ENCODE measurements at places on chromosomes 12 and 14.

- no peak for DNase-seq
These were observed 29.5 kb downstream of the CCDC198 start for GRCh38 chr14:57464008-57464730.

DNA sequence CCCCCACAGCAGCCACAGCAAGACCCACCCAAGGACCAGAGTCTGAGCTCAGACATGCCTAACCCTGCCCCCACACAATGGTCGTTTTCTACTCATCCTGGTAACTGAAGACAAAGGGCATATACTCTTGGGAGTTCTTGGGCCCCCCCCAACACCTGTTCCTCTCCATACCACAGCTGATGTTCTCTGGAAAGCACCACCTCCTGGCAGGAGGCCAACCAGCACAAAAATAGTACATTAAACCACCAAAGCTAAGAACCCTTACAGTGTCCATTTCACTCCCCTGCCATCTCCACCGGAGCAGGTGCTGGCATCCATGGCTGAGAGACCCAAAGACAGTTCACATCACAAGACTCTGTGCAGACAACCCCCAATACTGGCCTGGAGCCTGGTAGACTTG lies 80.6 kb upstream of the DAAM1 start:
- no peak for DNase-seq

GRCh38 chr12:31221551-31221945 lies 104.4 kb downstream of the SINHCAF start:
- no peak for DNase-seq

DNA sequence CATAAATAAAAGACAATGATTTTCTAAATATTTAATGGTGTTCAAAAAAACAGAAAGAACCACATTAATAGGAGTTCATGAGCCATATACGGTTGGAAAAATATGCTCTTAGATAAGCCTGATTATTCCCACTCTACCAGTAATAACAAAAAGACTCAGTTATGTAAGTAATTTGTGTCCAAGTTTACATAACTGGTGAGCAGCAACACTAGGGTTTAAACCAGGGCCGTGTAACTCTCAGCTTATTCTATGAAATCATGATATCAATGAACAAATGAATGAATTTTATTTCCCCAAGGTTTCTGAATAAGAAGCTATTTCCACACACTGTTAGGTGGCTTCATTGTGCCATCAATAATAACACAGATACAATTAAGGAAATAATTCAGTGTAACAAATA lies 98.3 kb downstream of the GARIN6 start:
- no peak for DNase-seq

DNA sequence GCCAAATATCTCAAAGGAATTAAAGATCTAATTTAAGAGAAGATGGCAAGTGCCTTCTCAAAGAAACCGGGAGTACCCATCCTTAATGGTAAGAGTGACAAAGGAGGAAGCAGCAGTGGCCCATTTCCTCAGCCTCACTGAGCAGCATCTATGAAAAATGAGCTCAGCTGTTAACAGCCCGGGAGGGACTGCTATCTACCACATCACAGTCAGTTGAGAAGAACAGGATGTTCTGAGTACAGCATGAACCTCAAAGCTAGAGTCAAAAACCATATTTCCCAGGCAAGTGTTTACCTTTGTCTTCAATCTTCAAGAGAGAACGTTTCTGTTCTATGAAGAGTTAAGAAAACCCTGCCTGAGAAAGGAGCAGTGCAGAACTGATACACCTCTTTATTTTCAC lies 115.0 kb downstream of the BTG1 start:
- peak; percentile 17 for DNase-seq

DNA sequence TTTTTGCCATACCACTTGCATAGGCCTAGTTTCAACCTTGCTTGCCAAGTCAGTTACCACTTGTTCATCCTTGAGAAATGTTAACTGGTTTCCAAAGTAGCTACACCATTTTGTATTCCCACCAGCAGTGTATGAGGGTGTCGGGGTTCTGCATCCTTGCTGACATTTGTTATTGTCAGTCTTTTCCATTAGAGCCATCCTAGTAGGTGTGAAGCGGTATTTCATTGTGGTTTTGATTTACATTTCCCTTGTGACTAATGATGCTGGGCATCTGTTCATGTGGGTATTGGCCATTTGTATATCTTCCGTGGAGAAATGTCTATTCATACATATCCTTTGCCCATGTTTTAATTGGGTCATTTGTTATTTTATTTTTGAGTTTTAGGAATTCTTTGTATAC lies 27.6 kb upstream of the GALNT16 start:
- no peak for DNase-seq

- no peak for DNase-seq
These were observed 67.1 kb downstream of the NUAK1 start for GRCh38 chr12:106071686-106072085.

- DNase-seq, result peak; percentile 13
These were observed 74.3 kb downstream of the LMO3 start for GRCh38 chr12:16531621-16532020.

- no peak for DNase-seq
These were observed at the start of gene GALNT9 for GRCh38 chr12:132329036-132329719. TSS of gene GALNT9 (minus strand) at chr12:132329589. CDS start at chr12:132329203, 386 bp downstream.

GRCh38 chr12:26042645-26043044 lies 82.2 kb downstream of the BHLHE41 start:
- DNase-seq, result no peak

DNA sequence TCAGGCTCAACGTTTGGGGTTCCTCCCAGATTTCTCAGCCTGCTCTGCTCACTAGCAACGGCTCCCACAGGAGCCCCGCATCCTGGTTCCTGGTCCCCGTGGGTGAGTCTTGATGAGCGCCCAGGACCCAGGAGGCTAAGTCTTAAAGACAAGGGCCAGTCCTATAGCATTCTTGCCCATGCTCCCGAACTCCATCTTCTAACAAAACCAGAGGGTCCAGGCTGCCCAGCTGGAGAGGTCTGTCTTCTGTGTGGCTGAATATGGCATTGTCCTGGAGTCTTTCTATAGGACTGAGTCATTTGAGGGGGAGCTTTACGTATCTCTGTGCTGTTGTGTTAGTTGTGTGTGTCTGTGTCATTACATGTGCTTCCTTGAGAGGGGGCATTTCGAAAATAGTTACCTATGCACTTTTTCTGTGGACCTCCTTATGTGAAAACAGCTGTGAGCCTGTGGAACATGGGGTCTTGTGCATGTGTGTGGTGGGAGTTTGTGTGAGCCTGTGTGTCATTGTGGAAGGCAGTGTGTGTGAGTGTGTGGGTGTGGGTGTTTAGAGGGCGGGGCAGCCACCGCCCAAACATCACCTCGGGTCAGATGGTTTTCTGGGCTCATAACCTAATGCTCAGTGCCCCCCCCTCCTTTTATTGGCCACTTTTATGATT lies 9.1 kb upstream of the TBX5 start:
- no peak for DNase-seq

- no peak for DNase-seq
These were observed 46.7 kb upstream of the ATP23 start for GRCh38 chr12:57894399-57895292.

GRCh38 chr12:20946732-20947131 lies 136.2 kb downstream of the SLCO1B3 start:
- no peak for DNase-seq

GRCh38 chr14:64970041-64970440 lies 2.1 kb downstream of the RAB15 start:
- DNase-seq, result no peak

DNA sequence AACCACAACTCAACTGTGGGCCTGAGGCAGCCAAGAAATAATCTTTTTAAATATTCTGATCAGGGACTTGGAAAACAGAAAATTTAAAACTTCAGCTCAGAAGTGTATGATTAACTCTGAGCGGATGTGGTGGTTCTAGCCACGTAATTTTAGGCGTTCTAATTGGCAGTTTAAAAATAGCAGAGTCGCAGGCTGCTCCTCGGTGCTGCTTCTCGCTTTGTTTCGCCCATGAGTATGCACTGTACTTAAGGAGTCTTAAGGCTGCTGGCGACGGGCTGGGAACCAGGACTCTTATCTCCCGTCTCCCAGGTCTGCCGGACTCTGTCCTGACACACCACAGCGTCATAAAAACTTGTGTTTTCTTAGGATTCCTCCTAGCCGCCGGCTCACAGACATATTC lies 113.4 kb upstream of the PELI2 start:
- DNase-seq, result peak; percentile 37

DNA sequence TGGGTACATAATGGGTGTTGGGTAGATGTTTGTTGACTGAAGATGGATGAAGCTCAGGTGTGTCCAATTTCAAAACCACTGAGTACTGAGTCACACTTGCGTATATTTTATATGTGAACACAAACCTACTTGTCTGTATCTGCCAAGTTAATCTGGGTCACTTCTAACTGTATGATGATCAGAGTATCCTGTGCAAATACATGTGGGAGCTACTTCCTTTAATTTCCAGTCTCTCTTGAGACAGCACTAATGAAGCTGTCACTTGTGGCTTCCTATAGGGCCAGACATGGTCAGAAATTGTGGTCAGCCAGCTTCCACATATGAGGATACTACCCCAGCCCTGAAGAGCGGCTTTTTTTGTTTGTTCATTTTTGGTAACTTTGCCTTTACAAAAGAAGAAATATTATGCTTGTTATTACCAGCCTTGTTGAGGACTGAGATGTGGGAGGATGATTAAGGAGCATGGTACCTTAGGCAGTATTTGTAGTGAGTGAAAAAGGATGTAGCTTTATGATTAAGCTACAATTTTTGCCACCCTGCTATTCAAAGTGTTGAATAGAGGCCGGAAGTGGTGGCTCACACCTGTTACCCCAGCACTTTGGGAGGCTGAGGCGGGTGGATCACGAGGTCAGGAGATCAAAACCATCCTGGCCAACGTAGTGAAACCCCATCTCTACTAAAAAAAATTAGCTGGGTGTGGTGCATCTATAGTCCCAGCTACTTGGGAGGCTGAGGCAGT lies 32.4 kb downstream of the PLXNC1 start:
- DNase-seq, result no peak

- DNase-seq, result no peak
These were observed 57.3 kb downstream of the DAD1 start for GRCh38 chr14:22531451-22532344.

- no peak for DNase-seq
These were observed 18.8 kb upstream of the FAIM2 start for GRCh38 chr12:49922349-49923034.

DNA sequence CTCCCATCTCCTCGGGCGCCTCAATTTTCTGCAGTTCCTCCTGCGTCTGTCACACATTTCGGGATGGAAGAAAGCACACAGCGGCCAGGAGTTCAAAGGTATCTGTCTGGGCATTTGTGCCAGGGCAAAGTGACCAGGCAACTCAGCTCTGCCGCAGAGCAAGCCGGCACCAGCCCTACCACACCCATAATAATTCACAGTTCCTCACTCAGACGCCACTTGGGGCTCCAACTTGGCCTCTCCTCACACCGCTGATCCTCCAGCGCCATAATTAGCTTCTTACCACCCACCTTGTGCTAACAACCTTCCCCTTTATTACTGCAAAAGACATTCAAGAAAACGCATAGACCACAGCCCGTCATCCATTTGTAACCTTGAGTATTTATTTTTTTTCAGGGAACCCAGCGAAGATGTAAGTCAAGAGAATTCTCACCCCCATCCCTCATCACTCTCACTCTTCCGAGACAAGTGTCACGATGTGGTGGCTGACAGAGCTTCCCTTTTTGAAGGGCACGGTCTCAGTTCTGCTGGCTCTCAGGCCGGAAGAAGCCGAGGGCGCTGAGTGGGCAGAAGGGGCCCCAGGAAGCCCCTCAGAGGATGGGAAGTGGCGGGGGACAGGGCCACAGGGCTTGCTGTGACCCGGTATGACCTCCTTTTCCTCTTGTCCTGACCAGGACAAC lies 25.2 kb upstream of the NCOR2 start:
- DNase-seq, result no peak

DNA sequence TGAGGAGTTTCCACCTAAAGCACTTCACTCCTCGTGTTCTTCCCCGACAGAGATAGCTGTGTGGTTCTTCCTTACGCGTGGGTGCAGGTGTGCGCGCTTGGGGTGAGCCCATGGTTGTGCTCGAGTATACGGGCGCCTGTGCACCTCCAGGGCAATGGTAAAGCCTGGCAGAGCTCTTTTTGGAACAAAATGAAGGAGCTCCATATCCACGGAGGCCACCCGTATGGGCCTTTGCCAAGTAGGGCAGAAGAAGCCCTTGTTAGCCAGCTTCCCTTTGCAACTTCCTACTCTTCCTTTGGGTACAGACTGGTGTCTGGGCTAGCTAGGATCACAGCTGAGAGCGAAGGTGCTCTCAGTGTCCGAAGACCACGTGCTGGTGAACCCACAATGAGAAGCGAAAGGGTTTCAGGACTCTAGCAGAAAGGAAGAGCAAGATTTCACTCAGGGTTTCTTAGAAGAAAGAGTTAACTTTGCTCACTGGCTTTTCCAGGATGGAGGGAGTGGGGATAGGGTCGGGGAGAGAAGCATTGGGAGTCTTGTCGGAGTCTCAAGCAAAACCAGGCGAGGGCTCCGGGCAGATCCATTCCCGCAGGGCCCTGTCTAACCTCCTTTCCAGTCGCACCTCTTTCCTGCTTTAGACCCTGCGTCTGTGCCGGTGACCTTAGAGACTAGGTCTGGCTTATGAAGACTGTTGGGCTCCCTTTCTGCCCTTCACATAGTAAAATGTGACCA lies 960 bp upstream of the LRFN5 start:
- DNase-seq, result no peak

GRCh38 chr14:93891756-93892504 lies 35.2 kb upstream of the FAM181A start:
- DNase-seq, result no peak

DNA sequence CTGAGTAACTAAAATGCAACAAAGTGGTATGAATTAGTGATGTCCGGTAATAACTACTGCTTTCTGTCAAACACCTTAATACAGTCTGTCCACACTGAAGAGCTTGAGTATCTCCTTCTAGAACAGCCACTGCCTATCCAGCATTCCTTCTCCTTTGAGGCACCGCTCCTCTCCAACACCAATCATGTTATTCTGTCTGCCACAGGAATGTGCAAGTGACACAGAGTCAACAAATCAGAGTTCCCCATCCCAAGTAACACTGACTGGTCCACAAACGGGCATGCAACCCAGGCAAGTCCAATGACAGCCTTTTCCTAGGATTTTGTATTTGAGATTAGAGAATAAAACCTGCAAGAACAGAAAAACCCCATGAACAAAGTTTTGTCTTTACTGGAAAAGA lies 3.8 kb downstream of the GXYLT1 start:
- DNase-seq, result peak; percentile 35

- DNase-seq, result no peak
These were observed 52.4 kb downstream of the PHLDA1 start for GRCh38 chr12:75979181-75979580.

DNA sequence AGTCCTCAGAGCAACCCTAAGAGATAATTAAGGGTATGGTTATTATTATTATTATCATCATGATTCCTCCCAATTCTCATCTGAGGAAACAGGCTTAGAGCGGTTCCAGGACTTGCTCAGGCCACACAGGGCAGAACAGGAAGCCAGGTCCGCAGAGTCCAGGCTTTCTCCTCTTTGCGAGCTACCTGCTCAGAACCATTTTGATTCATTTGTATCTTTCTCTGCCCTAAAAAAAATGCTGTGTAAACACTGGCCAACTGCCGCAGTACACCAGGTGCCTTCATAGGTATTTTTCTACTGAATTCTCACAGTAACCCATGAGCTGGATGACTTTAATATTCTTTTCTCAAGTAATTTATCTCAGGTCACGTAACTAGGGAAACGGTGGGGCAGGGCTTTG lies 45.3 kb downstream of the ST8SIA1 start:
- no peak for DNase-seq

- no peak for DNase-seq
These were observed 16.4 kb upstream of the VWF start for GRCh38 chr12:6140651-6141447.
